GOT3 (cell line): ENCODE measurements at places on chromosomes 12 and 14.

GRCh38 chr12:6612247-6612646 lies 5.1 kb upstream of the CHD4 start:
- no peak for DNase-seq

- DNase-seq: peak; percentile 100
Measured at GRCh38 chr12:69284131-69284530, 44.8 kb downstream of the CPSF6 start.

GRCh38 chr12:54890339-54890738 lies 36.0 kb downstream of the MUCL1 start:
- DNase-seq: no peak

DNA sequence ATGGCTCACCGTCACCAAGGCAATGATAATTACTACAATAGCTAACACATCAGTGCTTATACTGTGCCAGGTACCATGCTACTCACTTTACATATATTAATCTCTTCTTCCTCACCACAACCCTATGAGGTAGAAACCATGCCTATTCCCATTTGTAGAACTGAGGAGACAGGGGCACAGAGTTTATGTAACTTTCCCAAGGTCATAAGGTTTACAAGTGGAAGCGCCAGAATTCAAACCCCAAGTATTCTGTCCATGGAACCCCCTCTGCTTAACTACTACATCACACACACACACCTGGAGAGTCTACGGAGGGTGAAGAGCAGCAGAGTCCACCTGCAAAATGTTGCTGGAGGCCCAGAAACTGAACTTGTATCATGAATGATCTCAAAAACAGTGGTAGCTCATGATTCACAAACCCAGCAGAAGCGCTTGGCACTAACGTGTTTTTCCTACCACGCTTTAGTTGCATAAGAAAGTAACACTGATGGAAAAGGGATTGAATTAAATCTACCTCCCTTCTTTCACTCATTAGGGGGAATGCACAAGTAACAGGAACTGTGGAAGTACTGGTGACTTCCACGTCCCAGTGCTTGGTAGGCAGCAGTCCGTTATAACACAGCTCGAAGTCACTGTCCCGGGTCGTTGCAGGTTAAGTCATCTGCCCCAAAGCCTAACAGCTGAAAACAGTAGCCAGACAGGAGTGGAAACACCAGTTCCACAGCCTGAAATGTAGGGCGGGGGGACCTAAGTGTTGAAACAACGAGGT lies 2.0 kb downstream of the ITPR2 start:
- DNase-seq: no peak

DNA sequence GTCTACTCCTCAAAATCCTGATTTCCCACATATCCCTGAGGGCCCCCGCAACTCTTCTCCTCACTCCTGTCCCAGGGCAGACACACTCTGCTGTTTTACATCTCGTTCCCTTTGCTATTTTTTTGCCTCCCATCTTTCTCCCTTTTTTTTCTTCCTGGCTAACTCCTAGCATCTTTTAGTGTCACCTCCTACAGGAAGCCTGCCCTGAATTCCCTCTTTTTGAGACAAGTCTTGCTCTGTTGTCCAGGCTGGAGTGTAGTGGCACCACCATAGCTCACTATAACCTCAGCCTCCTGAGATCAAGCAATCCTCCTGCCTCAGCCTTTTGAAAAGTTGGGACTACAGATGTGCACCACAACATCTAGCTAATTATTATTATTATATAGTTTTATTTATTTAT lies 13.3 kb downstream of the MORN3 start:
- DNase-seq: no peak

GRCh38 chr12:75705749-75706711 lies 194.6 kb upstream of the KRR1 start:
- no peak for DNase-seq

GRCh38 chr12:114263056-114263805 lies 142.7 kb downstream of the TBX5 start:
- DNase-seq: no peak

- no peak for DNase-seq
Measured at GRCh38 chr12:5047729-5048128, 4.0 kb downstream of the KCNA5 start.

DNA sequence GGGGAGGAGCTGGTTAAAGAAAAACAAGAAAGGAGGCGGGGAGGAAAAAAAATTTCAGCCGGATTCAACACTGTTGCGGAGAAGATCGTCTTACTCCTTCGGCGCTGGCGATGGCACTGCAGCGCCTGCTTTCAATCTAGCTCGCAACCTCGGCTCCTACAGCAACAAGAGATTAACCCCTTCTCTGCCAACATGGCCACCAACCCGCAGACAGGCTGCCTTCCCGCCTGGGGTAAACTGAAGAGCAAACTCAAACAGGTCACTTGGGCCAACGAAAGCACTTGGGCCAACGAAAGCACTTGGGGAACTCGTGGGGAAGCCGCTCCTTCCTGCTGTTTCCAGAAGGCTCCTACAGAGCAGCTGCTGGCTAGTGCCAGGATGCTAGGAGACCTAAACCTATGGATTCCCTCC lies 73.7 kb downstream of the CIT start:
- DNase-seq: peak; percentile 7

DNA sequence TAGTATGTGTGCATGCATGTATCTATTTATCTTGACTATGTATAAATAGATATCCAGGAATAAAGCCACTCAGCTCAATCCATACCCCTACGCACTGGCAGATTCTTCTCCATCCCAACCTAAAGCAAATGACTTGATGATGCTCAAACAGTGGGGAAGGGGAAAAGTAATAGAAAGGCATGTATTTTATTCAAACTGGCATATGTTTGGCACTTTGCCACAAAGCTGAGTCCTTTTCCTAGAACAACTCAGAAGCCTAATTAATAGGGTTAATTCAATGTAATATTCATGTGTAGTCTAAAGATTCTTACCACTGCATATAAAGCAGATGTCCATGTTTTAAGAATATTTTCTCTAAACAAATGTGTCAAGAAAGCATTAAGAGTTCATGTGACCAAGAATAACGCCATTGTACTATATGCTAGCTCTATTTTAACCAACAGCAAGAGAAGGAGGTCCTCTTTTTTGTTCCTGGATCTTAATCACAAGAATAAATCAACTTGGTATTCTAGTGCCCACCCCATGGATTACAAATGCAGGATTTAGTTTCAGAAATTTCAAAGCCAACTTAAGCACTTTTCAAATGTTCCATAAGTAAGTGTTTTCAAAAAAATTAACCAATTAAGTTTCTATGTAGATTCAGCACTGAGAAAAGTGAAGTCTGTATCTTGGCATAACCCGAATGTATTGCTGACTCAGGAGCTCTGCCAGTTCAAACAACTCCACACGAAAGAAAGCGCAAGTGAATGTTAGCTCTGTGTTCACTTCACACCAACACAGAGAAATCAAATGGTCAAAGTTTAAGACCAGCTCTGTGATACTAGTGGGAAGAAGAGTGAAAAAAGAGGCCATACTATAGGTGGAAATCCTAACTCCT lies 233.6 kb downstream of the MED13L start:
- DNase-seq: no peak

DNA sequence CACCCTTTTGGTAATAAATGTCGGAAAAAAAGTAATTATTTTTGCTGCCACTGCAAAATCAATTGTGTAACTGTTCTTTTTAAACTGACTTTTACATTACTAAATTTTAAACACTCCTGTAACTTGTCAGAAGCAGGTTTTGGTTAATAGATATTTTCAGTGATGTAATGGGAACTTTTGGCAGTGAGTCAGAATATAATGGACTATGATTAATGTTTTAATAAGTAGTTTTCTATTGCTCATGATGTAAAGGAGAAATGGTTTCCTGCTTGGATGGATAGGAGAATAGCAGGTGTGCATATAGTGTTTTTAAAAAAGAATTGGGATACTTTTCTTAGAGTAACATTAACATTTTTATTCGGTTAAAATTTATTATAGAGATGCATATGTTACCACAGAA lies 58.8 kb downstream of the TRMT5 start:
- no peak for DNase-seq

DNA sequence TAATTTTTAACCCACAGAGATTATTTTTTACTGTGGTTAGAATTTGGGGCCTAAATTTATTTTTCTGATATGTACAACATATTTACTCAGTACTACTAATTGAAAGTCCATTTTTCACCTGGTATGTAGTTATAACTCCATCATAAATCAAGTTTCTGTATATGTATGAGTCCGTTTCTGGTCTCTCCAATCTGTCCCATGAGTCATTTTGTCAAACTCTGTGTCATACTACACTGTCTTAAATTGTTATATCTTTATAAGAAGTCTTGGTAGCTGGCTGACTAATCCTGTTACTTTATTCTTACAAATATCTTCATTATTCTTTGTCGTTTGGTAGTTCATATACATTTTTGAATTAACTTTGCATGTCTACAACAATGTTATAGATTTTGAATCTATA lies 344.0 kb downstream of the PDZRN4 start:
- no peak for DNase-seq

DNA sequence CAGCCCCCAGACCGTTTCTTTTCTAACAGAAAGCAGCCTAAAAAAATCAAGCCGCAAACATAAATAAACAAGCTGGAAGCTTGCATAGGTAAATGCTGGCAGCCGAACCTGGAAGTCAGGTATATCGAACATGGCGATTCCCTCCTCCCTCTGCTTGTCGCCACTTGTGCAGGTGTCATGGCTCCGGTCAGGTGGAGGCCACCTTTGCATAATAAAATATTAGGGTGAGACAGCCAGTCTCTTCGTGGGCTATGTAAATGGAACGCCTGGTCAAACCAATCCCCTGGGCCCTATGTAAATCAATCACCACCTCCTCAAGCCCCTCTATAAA lies 223.9 kb upstream of the DAAM1 start:
- DNase-seq: no peak

GRCh38 chr12:77814386-77814785 lies 16.3 kb upstream of the NAV3 start:
- DNase-seq: no peak

DNA sequence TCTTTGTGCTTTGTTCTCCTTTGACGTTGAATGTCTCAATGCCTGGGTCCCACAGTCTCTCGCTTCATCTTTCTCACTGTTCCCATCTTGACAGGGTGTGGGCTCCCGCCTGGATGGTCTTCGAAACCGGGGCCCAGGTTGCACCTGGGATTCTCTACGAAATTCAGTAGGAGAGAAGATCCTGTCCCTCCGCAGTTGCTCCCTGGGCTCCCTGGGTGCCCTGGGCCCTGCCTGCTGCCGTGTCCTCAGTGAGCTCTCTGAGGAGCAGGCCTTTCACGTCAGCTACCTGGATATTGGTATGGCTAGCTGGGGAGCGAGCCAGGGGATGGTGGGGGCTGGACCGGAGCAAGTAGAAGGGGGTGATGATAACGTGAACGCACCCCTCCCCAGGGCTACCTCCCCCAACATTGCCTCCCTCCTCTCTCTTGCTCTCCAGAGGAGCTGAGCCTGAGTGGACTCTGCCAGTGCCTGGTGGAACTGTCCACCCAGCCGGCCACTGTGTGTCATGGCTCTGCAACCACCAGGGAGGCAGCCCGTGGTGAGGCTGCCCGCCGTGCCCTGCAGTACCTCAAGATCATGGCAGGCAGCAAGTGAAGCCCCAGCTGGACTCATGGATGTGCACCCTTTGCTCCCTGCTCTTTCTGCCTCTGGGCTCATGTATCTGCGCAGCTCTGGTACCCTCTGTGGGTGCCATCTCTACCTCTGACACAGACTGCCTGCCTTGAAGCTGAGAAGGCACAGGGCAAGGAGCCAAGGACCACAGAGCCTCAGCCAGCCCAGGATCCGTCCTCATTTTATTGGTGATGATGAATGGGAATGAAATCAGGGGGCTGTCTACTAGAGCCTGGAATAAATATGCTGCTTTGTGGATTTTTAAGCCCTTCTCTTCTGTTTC lies 1.5 kb downstream of the NPFF start:
- DNase-seq: no peak

GRCh38 chr12:46210873-46211439 lies 57.9 kb downstream of the SLC38A1 start:
- DNase-seq: no peak
